ENCODE measurements at places on chromosomes 3 and 15.
A peak's percentile ranks its signal among the peaks of the same experiment; 100 is the strongest.

GRCh38 chr3:57855943-57856342 is 99.8 kb downstream of the SLMAP start:
- no peak for DNase-seq

- peak; percentile 84 for DNase-seq
Measured at GRCh38 chr3:180433152-180433551, 168.8 kb upstream of the TTC14 start.

DNA sequence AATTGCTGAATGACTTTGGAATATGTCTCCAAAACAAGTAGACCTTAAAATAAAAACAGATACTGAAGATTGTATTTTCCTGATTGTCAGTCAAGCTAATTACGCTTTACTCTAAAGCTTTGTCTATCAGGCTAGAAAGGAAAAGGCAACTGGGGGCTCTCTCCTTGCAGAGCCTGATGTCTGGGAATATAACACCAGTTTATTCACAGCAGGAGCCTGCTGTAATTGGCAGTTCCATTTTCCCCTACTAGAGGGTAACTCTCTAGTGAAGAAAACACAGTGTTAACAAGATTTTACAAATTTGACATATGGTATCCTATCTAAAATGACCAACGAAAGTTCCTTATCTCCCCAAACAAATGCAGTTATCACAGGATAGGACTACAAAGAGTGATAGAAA is 158.8 kb downstream of the PDZRN3 start:
- no peak for DNase-seq

GRCh38 chr15:60612400-60613048 is 133.6 kb upstream of the ICE2 start:
- no peak for DNase-seq

GRCh38 chr3:138950006-138950644 is 3.1 kb downstream of the FOXL2NB start:
- DNase-seq = peak; percentile 30

- no peak for DNase-seq
Measured at GRCh38 chr3:106814231-106814630, 563.0 kb upstream of the CCDC54 start.

DNA sequence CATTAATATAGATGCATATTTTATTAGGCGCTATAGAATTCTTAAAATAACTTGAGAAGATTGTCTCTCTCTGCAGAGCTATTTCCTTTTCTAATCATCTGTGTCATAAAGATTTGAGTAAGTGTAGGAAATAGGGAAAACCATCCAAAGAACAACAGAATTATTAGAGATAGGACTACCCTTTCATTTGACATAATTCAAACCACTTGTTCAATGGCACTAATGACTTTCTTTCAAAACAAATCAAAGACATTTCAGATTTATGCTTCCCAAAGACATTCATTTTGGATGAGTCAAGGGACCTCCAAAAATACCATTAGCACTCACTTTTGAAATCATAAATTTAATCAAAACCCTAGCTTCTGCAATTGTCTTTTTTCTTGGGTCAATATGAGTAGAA is 29.5 kb downstream of the PRICKLE2 start:
- peak; percentile 67 for DNase-seq

- DNase-seq = peak; percentile 5
Measured at GRCh38 chr3:142211034-142211433, 14.4 kb downstream of the GK5 start.

- DNase-seq = peak; percentile 63
Measured at GRCh38 chr3:134426660-134427181, 52.5 kb upstream of the AMOTL2 start.

GRCh38 chr3:14771593-14772497 is 46.9 kb upstream of the FGD5 start:
- no peak for DNase-seq

- no peak for DNase-seq
Measured at GRCh38 chr3:159250961-159251360, 449.1 kb downstream of the MFSD1 start.

- DNase-seq = no peak
Measured at GRCh38 chr3:60781935-60782334, 469.3 kb downstream of the FHIT start.

- DNase-seq = no peak
Measured at GRCh38 chr3:115086344-115086743, 60.7 kb downstream of the ZBTB20 start.

DNA sequence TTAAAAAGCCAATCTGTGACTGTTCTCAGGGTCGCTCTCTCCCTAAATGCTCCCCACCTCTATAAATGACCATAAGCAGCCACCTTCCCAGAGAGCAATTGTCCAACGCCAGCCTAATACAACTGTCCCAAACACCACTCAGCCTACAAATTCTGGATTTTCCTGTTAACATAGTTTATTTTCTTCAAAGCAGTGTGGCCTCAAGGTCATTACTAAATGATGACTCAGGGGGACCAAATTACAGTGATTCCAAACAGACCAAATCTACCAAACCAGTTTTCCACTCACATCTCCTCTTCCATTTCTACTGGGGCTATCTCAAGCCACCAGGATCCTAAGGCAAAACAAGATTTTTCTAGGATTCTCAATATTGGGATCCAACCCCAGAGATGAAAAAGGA is 22.5 kb downstream of the HEXA start:
- DNase-seq = no peak

- DNase-seq = peak; percentile 3
Measured at GRCh38 chr15:26773067-26773877, 406 bp upstream of the GABRB3 start.

- DNase-seq = no peak
Measured at GRCh38 chr15:79831604-79832003, 65.2 kb downstream of the MTHFS start.

DNA sequence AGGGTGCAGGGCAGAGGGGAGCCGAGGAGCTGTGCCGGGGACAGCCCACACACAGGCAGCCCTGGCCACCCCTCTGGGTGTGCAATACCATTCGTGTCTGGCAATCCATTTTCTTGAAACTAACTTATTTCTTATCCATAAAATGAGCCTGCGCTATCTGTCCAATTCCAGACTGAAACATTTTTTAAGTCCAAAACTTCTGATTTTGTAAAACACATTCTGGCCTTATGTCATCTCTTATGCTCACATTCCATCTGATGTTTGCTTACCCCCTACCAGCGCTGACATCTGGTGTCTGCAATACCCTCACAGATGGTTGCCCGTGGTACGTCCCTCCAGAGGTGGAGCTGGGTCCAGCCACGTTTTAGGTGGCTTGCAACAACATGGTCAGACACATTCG is 31.8 kb downstream of the PCSK6 start:
- no peak for DNase-seq

All from fibroblast of skin of right quadriceps (primary cell).